ENCODE measurements at places on chromosomes 1 and 21.
A peak's percentile ranks its signal among the peaks of the same experiment; 100 is the strongest.

- no peak for DNase-seq
Observed at GRCh38 chr1:95229037-95229436, 5.0 kb upstream of the RWDD3 start.

DNA sequence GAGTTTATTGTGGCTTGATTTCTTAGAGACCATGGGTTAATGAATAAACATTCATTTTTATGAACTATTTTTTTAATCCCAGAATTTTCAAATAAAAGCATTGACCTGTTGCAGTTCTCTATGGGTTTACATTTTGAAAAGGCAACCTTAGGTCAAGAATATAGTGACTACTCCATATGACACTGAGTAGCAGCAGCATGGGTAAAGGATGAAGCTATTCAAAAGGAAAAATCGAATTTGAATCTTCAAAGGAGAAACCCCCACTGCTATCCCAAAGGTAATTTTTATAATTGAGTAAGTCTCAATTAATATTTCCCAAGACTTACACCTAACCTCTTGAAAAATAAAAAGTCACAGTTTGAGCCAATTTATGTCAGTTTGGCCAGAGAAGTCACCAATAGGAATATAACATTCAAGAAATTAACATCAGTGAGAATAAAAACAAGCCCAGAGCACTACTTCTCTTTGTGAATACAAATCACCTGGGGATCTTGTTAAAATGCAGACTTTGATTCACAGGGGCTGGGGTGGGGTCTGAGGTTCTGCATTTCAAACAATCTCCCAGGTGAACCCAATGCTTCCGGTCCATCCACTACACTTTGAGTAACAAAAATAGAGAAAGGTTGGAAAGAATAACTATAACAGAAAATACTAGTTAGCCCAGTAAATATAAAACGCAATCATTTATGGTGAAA is 39.8 kb downstream of the USP1 start:
- DNase-seq: no peak

DNA sequence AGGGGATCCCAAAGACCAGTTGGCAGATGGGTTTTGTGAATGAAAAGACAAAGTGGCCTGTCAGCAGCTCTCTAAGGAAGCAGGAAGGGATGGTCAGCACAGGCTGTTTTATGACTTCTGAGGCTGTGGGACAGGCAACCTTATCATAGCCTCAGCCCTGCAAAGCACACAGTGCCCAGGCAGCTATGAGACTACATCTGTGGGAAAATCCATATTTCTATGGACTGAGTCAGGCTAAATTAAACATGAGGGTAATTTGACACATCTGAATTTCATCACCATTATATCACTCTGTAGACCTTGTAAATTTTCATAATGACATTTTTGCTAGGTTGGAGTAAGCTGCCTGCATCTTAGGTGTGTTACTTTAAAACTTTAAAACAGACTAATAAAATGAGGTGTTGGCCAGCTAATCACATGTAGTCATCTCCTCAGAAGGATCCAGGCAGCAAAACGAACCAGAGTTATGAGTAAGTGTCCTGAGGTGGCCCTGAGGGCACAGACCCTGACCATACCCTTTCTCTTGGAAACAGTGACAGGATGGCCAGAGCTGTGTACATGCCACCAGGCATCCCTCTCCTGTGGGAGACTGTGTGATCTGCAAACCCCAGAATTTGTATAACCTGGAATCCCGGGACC is 14.6 kb downstream of the NGF start:
- DNase-seq: peak; percentile 83

DNA sequence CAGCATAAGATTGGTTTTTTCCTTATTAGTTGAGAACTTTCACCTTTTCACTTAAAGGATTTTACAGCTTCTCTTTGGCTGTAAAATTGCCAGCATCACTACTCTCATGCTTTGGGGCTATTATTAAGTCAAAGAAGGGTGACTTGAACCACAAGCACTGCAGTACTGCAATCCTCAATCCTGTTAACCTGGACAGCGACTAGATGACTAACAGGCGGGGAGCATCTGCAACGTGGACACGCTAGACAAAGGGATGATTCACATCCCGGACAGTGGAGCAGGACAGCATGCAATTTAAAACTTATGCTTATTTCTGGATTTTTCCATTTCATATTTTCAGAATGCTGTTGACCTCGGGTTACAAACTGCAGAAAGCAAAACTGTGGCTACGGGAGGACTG is 8.1 kb downstream of the ARV1 start:
- DNase-seq: peak; percentile 85

DNA sequence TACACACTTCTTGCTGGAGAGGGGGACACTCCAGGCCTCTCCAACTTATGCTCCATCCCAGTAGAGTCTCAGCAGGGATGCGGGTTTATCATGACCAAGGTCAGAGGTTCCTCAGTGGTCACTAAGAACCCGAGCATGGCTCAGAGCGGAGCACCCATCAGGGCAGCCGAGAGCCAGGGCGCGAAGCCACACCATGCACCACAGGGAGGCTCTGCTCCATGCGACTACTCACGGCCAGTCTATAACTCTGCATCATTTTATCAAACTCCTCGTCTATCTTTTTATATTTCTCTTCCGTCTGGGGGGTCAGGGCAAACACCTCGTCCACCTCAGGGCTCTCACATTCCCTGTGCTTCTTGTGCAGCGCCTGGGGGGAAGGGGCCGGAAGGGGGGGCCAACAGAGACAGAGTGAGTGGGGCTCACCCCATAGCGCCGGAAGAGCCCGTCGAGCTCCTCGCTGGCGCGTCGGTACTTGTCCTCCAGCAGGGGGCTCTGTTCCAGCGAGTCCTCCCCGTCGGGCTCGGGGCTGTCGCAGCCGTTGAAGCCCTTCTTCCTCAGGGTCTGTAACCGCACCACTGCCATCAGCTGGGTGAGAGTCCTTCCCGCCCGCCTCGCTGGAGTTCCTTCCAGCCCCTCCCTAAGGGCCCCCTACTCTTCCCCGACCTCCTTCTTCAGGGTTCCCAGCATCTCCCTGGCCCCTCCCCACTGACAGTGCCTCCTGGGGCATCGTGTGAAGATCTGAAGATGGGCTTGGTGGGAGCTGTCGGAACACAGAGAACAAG is 20.0 kb downstream of the MEF2D start:
- peak; percentile 44 for DNase-seq

DNA sequence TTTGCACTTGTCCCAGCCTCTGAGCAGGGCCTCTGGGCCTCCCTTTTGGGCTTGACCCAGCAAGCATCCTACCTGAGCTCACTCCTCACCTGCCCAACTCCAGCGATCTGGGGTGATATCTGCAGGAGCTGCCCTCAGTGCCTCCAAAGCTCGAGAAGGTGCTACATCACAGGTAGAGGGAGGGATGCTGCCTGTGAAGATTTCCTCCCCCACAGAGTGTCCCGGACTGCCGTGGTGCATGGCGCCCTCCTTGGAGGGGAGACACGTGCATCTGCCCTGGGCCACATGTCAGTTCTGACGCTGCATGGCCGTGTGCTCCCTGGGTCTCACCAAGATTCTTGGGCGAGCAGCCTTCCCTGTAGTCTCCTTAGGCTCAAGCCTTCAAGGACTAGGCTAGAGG is 27.7 kb downstream of the NENF start:
- DNase-seq: no peak

DNA sequence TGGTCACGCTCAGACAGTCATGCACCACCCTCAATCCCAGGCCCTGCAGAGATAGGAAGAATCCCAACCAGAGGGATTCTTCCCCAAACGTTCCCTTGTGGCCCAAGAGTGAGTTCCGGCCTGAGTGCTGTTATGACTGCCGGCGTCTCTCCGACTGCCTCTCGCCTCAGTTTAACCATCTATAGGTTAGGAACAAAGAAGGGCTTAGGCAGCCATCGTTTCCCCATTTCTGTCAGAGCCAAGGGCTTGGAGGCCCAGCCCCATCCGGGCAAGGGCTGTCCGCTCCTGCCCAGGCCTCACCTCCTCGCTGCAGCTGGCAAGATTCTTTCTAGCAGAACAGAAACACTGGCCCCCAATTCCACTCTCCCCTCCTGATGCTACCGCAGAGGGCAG is 58.7 kb downstream of the STUM start:
- DNase-seq: no peak

DNA sequence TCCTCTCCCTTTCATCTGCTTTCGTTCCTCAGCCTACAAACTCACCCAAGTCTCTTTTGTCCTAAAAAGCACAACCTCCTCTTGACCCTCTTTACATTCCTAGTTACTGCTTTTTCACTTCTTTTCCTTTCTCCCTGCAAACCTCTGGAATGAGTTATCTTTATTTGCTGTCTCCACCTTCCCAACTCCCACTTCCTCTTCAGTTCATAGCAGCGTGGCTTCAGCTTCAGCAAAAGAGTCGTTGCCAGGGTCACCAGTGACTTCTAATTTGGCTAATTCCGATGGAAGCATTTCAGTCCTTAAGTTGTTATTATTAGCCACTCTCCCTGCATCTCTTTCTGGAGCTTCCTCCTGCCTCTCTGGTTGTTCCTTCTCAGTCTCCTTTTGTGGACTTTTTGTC is 6.2 kb upstream of the TMEM54 start:
- DNase-seq: peak; percentile 31

- DNase-seq: peak; percentile 79
Observed at GRCh38 chr1:224205438-224205840, 22.4 kb downstream of the DEGS1 start.

- DNase-seq: no peak
Observed at GRCh38 chr21:43322805-43323204, 104.1 kb downstream of the SIK1 start.

DNA sequence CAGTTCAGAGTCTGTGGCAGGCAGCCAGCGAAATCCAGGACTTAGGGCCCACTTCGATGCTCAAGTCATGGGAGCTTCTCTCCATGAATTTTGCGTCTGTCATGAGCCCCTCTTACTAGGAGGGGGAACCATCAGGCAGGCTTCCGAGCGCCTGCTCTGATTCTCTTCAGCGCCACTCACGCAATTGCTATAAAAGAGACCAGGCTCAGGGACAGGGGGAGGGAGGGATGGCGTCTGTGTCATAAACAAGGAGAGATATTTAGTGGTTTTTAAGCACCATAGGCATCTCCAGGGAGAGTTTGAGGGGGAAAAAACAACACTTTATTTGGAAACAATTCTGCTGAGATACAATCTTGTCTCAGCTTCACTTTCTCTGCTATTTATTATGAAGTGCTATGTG is 60.6 kb downstream of the NAV1 start:
- DNase-seq: no peak

DNA sequence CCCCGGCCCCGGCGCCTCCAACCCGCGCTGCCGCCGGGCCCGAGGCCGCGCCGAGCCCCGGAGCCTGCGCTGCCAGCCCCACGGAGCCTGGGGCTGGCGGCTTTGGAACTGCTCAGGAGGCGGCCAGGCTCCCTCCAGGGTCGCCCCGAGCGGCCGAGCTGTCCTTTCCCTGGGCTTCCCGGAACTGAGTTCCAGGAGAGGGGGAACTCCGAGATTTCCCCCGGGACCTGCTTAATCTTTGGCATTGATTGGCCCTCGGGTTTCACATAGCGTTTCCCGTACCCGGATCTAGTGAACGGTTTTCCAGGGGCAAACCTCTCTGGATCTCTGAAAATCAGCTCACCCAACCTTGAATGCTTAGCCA is 504 bp downstream of the H6PD start:
- peak; percentile 73 for DNase-seq

GRCh38 chr1:83829106-83829505 is 169.8 kb downstream of the TTLL7 start:
- DNase-seq: no peak

GRCh38 chr1:231106347-231106746 is 55.5 kb upstream of the TRIM67 start:
- peak; percentile 91 for DNase-seq

GRCh38 chr1:240598216-240599001 is 13.5 kb downstream of the GREM2 start:
- DNase-seq: no peak

DNA sequence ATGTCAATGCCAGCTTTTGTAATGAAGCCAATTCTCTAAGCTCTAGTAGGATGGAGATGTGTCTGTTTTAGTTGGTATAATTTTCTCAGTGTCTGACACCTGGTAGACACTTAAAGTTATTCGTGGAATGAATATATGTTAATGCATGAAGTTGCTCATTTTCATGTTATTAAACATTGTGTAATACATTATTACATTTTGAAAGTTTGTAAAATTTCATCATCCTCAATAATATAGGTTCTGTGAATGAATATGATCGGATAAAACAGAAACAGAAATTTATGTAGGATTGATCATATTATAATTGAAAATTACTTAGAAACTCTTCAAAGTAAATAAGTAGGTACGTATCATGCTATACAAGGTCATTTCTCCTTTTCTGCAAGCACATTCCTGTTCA is 625.3 kb downstream of the PLA2G4A start:
- DNase-seq: no peak

DNA sequence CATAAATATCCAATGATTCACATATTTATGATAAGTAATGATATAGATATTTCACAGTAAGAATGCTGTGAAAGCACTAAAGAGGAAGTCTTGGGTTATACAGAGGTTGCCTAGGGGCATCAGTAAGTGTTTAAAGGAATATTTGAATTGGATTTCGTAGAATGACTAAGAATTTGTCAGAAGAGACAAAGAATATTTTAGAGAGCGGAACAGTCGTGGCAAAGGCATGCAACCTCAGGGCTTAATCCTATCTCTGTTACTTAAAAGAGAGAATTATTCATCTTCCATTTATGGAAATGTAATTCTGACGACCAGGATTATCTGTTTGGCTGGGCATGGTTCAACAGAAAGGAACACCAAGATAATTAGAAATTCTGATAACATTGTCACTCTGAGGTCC is 171.9 kb upstream of the NR5A2 start:
- peak; percentile 70 for DNase-seq

DNA sequence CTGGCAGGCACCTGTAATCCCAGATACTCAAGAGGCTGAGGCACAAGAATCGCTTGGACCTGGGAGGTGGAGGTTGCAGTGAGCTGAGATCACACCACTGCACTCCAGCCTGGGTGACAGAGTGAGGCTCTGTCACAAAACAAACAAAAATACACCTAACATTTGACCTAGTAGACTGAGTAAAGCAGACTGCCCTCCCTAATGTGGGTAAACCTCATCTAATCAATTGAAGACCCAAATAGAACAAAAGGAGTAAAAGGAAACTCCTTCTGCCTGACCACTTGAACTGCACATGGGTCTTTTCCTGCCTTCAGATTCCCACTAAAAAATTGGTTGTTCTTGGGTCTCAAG is 19.0 kb upstream of the RBM15 start:
- no peak for DNase-seq

DNA sequence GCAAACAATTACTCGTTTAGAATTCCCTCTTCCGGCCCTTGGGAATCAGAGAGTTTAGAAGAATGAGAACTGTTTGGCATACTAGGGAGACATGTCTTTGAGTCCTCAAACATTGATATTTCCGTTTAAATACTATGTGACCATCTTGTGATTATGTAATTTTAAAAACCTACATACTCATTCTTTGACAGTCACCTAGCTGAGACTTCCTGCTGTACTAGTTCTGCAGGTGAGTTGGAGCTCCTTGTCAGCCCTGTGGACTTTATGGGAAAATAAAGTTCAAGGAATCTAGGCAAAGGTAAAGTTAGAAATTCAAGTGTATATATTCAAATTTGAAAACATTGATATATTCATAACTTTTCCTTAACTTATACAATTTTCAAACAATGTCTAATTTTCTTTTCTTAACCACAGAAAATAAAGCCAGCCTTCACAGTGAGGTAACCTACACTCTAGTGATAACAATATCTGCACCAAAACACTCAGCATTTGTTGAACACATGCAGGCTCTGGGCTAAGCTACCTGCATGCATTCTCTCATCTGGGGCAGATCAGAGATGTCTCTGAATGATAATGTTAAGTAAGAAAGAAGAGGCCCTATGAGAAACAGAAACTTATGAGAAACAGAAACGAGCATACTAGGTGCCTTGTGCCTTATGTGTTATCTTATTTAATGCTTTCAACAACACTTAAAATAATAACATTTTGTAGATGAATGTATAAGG is 67.0 kb upstream of the BACE2 start:
- no peak for DNase-seq

Measured in EL (cell line).